Skeletal muscle tissue (tissue), 5 donors: ENCODE measurements at places on chromosomes 1 and 21. TPM values are rescaled to one million over a fixed set of nuclear protein-coding genes. Genes with fewer than 3 reads are reported as not detected.

The HHIPL2 gene
- total RNA-seq: under 0.01 TPM

The C1orf56 gene
- 1.6 TPM for total RNA-seq

The PRRC2C gene
- 32.4 TPM for total RNA-seq

The ANKRD45 gene
- not detected for total RNA-seq

The METTL18 gene
- total RNA-seq: 4.2 TPM

The LDLRAP1 gene
- 4.7 TPM for total RNA-seq

The ST6GALNAC3 gene
- total RNA-seq: 3.7 TPM

The LIN28A gene
- not detected for total RNA-seq

The HFM1 gene
- total RNA-seq: 16.2 TPM

The AZIN2 gene
- total RNA-seq: 5.7 TPM

The PRAMEF33 gene
- total RNA-seq: not detected

The ITLN2 gene
- not detected for total RNA-seq

The SPTA1 gene
- total RNA-seq: 4.7 TPM

The LHX8 gene
- not detected for total RNA-seq

The HS2ST1 gene
- 9.9 TPM for total RNA-seq

The OR2T29 gene
- not detected for total RNA-seq

The TAF5L gene
- total RNA-seq: 9.9 TPM

The CNKSR1 gene
- not detected for total RNA-seq

The ZNF697 gene
- total RNA-seq: 13.6 TPM

The IRF2BP2 gene
- 83.0 TPM for total RNA-seq

The KLHDC9 gene
- total RNA-seq: not detected

The C1orf74 gene
- 3.7 TPM for total RNA-seq

The PODN gene
- 3.7 TPM for total RNA-seq

The ALDH4A1 gene
- total RNA-seq: 6.3 TPM

The KRTAP11-1 gene
- not detected for total RNA-seq
